Stimulated activated CD4-positive, alpha-beta T cell treated with anti-CD3 and anti-CD28 coated beads, Interleukin-2, amount 100 ng/mL, for 48 hours (primary cell): ENCODE measurements at places on chromosomes 13 and 19.

GRCh38 chr19:39498798-39499642 lies at the start of gene DLL3:
Gene DLL3, plus strand, starts transcription at chr19:39498947. Its CDS starts 28 bp downstream, at chr19:39498975.
- DNase-seq = no peak

DNA sequence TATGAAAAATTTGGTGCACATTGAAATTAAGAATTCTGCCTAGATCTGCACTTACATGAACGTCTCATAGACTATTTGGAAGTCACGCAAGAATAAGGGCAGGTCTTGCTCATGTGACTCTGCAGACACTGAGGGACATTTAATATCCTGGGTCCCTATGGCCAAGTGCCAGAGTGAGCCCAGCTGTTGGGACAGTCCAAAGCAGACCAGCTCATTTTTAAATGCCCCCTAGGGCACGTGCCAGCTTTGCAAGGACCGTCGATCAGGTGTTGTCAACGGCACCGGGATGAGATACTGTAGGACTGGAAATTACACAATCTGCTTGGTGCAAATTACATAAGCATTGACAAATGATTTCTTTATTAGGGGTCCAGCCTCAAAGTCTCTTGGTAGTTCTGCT lies 293.6 kb downstream of the TEX29 start:
- no peak for DNase-seq

DNA sequence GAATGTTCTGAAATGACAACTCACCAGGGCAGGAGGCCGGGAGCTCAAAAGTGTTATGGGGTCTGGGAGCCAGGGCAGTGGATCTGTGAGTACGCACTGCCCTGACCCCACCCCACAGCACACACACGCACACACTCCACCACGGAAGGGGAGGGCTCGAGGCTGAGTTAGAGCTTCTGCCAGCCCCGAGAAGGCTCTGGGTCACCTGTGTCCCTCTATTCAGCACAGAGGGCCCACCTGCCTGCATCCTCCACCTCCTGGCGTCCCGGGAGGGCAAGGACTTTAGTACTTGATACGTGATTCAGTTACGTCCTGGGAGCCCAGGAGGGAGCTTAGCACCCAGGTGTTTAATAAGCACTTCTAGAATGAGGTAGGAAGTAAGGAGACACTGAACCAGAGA lies 190.0 kb upstream of the GPR12 start:
- DNase-seq = no peak

GRCh38 chr13:49220036-49220855 lies at the start of gene MLNR:
Gene MLNR, plus strand, starts transcription at chr13:49220338. Its CDS starts 0 bp downstream, at chr13:49220338.
- no peak for DNase-seq

DNA sequence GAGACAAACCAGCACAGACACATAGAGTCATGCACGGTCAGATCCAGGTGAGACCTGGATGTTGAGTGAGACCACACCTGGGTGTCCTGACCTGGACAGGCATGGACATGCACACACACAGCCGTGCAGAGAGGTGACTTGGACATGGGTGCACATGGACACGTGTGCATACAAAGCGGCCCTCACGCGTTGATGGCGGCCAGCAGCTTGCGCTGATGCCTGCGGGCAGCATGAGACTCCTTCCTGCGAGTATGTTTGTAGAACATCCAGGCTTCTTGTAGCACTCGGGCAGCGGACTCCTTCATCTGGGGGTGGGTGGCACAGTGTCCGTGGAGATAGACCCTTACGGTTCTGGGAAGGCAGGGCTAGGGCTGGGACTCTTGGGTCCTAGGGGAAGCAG lies 11.5 kb downstream of the KCNN4 start:
- DNase-seq = no peak

DNA sequence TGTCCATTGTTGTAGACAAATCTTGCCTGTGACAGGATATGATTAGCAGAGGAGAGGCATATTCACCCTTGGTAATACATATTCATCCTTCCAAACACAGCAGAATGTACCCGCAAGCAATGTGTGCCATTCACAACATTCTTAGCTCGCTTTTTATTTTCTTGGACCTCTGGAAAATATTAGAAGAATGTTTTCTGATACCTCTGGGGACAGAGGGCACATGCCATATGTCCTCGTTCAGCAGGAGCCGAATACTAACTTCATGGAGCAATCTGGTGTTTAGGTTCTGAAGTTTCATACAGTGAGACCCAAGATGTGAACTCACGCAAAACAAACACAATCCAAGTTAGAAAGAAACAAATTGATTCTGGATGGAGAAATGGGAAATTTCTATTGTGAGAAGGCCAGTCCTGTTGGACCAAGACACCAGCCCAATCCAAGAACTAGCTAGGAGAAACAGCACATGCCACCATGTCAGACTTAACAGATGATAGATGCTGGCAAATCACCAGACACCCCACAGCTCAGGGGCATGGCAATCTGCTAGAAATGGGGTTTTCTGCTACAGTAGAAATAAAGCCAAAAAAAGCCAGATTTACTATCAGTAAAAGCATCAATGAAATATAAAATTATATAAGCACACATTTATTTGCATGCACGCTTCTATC lies 297.4 kb downstream of the DCLK1 start:
- no peak for DNase-seq

DNA sequence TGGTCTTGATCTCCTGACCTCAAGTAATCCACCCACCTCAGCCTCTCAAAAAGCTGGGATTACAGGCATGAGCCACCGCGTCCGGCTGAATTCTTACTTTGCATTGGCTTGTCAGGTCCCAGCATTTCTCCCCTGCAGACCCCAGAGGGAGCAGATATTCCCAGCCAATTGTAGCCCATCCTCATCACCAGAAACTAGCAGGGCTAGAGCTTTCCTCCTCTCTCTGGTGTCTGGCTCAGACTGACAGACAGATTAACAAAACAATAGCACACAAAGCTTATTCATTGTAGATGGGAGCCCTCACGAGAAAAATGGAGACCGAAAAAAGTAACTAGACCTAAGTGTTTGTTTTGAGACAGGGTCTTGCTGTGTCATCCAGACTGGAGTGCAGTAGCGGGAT lies 7.5 kb upstream of the MPV17L2 start:
- DNase-seq = no peak

DNA sequence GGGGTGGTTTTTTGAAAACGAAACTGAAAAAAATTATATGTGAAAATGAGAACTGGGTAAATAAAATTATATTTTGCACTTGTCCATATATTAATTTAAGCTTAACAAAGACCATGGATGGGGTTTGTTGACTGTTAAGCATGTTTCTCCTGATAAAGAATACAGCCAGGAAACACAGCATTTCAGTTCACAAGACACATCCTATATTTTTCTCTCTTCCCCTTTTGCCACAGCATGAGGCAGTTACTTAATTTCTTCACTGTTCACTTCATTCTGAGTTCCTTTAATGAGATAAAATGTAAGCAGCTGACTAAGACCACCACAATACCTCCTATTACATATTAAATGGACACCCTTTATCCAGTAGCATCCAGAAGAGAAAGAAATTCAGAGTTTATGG lies 64.0 kb downstream of the RXFP2 start:
- DNase-seq = no peak

- no peak for DNase-seq
Measured at GRCh38 chr13:27341616-27342015, 71.0 kb downstream of the RASL11A start.

DNA sequence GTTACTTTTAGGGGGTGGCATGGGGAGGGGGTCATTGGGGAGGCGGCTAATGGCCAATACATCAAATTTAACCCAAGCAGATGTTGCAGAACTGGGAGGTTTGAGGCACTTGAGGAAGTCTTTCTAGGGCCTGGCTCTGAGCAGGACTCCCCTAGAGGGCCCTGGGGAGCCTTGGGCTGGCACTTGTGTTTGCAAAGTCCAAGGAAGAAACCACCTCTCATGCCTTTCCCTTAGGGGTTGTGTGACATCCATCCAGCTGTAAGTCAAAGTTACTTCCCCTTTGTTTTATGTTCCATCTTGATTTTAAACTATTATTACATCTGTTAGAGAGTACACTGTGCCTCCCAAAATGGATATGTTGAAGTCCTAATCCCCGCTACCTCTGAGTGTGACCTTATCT lies 159.9 kb downstream of the KATNAL1 start:
- DNase-seq = no peak

DNA sequence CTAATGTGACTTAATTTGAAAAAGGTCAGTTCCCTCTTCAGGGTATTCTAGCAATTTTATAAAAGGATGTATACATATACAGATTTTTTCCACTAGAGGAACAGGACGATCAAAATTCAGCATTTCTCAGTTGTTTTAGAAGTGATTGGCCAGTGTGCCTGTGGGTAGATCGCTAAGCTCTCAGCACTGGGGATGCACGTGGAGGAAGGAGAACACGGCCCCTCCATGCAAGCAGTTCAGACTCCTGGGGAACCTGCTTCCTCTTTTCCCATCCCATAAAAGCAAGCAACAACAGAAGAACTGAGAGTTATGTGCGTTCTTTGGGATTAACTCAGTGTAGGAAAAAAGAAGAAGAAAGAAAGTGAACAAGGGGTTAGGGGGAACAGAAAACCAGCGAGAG lies 328.8 kb downstream of the FOXO1 start:
- no peak for DNase-seq

DNA sequence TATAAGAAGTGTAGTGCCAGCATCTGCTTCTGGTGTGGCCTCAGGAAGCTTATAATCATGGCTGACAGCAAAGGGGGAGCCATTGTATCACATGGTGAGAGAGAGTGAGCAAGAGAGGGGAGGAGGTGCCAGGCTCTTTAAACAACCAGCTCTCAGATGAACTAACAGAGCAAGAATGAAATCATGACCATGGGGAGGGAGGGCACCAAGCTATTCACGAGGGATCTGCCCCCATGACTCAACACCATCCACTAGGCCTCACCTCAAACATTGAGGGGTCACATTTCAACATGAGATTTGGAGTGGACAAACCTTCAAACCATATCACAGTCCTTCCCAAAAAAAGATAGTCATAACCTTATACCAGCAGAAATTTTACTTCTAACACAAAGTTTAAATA lies 174.0 kb downstream of the GPC5 start:
- no peak for DNase-seq
